ENCODE measurements at places on chromosomes 4 and X.
A peak's percentile ranks its signal among the peaks of the same experiment; 100 is the strongest.

DNA sequence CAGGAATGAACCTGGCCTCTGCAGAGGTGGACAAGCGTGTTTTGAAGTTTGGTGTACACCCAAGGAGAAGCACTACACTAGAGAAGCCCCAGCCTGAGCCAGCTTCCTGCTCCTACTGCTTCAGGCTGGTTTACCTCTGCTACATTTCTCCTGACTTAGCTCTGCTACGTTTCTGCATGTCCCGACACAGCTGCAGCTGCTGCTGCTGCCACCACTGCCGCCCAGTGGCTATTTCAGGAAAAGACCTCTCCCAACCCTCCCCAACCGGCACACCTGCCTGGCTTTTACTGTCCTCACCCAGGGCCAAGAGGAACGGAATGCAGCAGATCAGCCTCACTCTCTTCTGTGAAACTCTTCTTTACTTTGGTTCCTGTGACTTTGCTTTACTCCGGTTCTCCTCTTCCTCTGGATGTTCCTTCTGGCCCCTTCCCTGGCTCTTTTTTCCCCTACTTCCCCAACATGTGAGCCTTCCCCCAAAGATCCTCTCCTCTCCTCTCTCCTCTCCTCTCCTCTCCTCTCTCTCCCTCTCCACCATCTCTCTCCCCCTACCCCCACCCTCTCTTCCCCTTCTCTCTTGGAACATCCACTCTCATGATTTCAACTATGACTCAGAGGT, 3.1 kb upstream of the P2RY4 start:
- peak; percentile 0 for DNase-seq

DNA sequence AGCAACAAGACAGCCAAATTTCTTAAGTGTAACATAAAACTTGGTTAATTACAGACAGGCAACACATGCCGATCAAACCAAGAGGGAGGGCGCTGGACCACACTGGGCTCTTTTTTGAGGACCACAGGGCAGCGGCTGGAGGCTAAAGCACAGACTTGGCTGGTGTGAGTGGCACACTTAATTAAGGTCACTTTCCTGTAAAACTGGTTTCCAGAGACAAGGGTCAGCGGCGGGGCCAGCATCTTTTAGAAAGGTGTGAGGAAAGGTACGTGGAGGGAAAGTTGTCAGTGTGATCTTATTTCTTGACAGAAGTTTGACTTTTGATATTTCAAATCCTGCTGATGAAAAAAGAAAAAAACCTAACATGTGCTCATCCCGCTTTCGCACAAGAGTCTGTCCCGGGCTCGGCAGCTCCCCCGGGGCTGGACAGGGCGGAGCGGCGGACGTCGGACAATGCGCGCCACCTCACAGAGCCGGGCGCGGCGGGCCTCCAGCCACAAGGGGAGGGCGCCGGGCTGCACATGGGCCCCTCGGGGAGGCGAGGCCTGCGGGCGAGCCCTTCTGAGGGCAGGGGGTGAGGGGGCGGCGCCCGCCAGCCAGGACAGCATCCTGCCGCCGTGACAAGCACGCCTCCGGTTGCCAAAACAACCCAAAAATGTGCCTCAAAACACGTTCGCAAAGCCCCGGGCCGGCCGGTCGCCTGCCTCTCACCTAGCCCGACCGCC, 660 bp upstream of the HSPA4L start:
- no peak for DNase-seq

DNA sequence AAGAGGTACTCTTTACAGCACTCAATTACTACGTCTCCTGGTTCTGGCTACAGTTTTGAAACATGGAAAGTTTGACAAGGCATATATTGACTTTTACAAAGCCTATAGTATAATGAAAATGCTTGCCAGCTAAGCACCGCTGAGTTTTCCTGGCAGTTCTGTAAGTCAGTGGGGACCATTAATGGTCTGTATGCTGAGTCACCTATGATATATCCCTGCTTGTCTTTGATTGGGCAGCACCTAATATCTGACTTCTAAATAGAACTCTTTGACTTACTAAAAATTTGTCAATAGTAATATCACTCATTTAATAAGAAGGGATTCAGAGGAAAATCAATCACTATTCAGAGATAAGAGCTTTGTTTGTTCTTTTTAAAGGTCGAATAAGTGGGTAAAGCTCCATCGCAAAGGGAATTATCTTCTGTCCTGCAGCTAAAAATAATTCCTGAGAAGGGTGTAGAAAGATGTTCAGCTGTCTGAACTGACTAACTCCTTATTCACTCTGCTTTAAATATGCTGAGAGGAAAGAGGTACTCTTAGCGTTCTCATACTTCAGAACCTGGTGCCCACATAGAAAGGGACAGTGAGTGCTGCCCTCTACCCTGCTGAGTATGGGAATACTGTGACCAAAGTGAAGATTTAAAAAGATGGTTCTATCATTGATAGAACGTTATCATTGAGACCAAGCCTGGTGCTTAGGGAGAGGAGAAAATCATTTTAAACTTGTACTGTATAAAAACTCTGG, 959 bp downstream of the SMPX start:
- no peak for DNase-seq

DNA sequence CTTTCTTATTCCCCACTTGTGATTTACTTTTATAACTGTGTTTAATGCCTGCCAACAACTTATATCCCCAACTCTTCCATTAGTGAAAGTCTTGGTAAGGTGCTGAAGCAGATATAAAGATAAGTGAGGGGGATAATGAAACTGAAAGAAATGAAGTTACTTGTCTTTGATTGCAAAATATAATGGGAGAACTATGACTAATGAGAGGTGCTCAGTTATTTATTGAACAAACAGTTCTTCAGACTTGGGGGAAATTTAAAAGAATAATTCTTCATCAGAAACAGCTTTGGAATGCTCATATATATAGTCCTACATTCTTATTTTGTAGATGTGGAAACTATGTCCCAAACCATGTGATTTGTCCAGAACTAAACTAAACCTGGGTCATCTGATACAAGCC, 213.5 kb downstream of the TEX13A start:
- DNase-seq, result no peak

GRCh38 chr4:101307899-101308298, 39.4 kb downstream of the PPP3CA start:
- DNase-seq, result no peak

GRCh38 chrX:155211208-155211607, 5.1 kb upstream of the VBP1 start:
- no peak for DNase-seq

DNA sequence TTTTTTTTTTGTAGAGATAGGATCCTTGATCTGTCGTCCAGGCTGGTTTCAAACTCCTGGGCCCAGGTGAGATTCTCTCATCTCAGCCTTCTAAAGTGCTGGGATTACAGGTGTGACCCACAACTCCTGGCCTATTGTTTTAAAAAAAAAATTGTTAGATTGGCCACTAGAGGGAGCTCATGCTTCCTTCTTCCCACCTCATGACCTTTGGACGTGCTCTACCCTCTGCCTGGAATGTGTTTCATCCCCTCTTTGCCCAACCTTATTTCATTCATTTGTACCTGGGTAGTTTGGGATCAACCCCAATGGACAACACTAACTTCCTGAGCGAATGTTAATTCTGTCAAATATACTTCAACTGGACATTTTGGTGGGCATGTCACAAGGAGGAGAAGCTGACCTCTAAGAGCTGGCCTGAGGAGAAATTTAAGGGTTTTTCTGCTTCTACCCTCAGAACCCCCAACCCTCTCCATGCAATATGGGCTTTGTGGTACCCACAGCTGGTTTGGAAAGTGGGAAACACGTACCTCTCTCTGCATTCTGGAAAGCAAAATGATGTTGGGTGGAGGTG, 6.4 kb downstream of the PPEF2 start:
- DNase-seq, result peak; percentile 43

DNA sequence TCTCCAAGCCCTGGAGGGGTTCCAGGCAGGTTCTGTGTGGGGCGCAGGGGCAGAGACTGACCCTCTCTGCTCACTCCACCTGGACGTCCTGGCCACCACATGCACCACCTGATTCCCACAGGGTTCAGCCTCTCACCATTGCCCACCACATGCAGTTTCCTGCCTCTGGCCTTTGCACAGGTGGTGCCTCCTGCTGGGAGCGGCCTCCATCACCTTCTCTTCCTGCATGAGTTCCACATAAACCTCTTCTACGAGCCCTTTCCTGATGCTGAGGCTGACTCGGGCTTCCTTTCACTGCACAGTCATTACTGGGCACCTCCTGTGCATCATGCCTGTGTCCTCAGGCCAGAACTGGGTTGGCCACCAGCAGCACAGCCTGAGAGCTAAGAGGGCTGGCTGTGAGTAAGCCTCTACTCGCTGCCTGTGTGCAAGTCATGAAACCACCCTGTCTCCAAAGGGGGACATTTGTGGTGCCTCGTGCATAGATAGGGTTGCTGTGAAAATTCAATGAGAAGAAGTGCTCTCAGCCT, 19.9 kb downstream of the MAN2B2 start:
- DNase-seq, result no peak

DNA sequence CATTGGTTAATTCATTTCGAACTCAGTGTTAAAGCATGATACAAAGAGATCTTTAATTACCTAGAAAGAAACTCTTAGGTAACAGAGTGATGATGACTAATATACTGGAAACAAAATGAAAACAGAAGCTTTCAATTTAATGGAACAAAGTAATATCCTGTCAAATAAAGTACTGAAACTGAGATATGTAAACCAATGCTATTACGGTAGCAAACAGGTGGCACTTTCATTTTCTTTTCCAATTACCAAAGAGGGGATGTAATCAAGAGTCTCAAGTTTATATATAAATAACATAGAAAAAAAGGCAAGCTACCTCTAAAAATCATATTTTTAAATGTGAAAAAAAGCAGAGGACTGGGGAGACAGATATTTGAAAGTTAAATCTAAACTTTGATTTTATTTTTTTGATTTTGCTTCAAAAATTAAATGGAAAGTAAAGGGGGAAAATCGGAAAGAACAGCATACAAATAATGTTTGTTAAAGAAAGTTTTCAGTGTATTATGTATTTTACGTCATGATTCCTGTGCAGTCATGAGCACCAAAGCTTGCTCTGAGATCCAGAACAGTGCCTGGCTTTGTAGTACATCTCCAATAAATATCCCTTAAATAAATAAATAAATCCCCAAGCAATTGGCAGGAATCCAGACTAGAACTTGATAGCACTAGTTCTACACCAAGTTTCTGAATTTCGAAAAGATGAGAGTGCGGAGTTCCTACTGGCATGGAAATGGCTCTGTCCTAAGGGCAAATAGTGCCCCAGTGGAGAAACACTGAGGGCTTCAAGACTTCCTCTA, 25.0 kb upstream of the RAPGEF2 start:
- DNase-seq, result peak; percentile 28

- no peak for DNase-seq
These were observed 280.9 kb upstream of the PRKX start for GRCh38 chrX:3994315-3994714.

DNA sequence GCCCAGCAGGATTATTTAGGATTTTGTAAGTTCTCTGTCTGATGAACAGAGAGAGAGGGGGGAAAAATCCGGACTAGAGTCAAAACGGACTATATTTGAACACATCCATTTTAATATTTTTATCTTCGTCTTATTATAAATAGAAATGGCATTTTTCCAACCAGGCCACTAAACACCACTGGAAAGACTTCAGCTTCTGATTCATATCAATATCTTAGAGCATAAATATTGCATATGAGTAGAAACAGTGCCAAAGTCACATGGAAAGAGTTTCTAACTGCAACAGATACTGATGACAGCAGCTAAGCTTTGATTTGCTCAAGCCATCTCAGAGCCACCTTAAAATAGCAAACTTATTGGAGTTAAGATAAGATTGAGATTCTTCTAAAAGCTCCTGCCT, 456 bp downstream of the PPARGC1A start:
- DNase-seq, result no peak

- no peak for DNase-seq
These were observed 81.0 kb downstream of the MAGED4 start for GRCh38 chrX:52265713-52266112.

DNA sequence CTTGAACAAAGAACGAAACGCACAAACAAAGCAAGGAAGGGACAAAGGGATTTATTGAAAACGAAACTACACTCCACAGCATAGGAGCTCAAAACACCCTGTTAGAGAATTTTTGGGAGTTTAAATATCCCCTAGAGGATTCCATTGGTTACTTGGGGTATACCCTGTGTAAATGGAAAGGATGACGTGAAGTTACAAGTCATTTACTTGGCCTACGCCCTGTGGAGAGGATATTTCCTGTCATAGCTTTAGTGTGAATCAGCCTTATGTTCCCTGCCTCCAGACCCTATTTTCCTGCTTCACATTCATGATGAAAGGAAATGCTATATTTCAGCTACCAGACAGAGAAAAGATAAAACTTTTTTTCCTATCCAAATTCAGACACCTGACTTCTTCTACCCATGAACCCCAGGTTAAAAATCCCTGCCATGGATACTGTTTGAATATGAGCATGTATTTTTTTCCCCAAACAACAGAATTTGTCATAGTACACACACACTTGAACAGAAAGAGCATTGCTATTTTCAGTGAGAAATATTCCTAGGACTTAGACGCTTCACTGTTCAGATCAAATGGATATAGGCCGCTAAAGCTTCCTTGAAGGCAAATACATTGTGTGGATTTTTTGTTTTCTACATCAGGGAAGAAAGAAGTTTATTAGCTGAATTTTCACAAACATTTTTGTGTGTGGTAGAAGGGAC, 20.4 kb downstream of the PIN4 start:
- DNase-seq, result no peak

- DNase-seq, result no peak
These were observed 2.4 kb downstream of the ZMYM3 start for GRCh38 chrX:71251466-71251973.

All from CD4-positive, alpha-beta T cell treated with Interleukin-2 at 100 ng/mL for 4 hours (primary cell).